Neural crest cell (in vitro differentiated cells): ENCODE measurements at places on chromosomes 2 and 18.

DNA sequence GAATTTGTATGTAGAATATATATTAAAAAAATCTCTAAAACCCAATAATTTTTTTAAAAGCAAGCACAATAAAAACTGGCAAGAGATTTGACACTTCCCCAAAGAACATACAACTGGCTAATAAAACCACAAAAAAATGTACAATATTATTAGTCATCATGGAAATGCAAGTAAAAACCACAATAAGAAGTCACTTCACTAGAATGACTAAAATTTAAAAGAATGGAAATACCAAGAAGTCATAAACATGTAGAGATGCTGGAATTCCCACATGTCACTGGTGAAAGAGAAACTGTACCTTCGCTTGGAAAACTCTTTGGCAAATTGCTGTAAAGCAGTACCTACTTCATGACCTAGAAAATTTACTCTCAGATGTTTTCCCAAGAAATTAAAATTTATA, 43.4 kb upstream of the KYNU start:
- DNase-seq: no peak

DNA sequence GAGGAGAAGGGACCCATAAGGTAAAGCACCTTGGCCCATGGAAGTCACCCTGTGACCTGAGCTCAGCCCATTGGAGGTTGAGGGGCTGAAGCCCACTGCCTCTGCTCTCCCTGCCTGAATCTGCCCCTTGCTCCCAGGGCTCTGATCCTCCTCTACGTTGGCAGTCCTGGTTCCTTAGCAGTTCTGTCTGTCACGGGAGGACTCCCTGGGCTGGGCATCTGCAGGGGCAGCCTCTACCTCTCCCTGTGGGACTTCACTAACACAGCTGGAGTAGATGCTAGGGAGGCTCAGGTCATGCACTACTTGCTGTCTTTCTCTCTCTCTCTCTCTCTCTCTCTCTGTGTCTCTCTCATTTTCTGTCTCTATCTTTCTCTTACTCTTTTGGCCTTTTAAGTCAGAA, 8.7 kb downstream of the GYPC start:
- DNase-seq: no peak

GRCh38 chr2:236600892-236601291, 31.3 kb downstream of the ACKR3 start:
- DNase-seq: no peak

GRCh38 chr2:129763966-129764365, 215.5 kb upstream of the RAB6C start:
- DNase-seq: no peak

- DNase-seq: no peak
These were observed 39.5 kb upstream of the CERS6 start for GRCh38 chr2:168416555-168416954.

DNA sequence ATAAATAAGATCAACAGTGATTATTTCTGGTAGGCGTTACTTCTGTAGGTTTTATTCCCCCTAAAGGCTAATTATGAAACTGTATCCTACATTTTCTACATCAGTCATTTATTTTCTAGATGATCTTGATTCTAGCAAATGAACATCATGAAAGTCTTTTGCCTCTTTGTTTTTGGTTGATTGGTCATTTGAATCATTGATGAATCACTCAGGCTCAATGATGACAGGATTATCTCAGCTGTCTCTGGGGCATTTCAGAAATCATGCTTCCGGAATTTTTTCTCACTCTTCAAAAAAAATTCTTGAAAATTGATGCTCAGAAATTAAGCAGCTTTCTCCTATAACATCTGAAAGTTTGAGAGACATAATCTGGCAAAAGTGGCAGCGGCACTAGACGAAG, 298.9 kb upstream of the TCF4 start:
- DNase-seq: no peak

GRCh38 chr18:23835091-23835490, 145.8 kb downstream of the LAMA3 start:
- no peak for DNase-seq

DNA sequence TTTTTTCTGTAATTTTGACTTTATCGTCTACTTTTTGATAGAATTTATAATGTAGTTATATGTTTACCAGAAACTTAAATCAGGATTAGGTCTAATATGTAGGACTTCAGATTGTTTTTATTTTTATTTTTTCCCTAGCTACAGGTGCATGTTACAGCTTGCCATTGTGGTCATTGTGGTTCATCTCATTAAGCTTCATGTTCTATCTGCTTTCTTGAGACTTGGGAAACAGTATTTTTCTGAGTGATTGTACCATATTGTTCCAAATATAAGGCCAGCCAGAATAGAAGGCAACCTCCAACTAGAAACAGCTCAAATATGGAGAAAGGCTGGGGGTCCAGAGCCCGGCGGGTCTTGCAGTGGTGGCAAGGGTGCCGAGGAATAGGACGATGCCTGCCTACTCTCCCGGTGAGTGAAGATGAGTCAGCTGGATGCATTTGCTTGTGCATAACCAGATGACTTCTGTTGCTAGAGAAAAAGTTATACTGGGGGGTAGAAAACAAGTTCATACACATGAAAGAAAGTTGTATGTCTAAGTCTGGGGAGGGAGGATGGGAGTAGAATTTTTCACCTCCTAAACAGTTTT, 188.4 kb downstream of the CCDC85A start:
- DNase-seq: no peak

- DNase-seq: no peak
These were observed 200.1 kb downstream of the SMAD7 start for GRCh38 chr18:48750485-48751175.
